ENCODE measurements at places on chromosomes 13 and 19.

DNA sequence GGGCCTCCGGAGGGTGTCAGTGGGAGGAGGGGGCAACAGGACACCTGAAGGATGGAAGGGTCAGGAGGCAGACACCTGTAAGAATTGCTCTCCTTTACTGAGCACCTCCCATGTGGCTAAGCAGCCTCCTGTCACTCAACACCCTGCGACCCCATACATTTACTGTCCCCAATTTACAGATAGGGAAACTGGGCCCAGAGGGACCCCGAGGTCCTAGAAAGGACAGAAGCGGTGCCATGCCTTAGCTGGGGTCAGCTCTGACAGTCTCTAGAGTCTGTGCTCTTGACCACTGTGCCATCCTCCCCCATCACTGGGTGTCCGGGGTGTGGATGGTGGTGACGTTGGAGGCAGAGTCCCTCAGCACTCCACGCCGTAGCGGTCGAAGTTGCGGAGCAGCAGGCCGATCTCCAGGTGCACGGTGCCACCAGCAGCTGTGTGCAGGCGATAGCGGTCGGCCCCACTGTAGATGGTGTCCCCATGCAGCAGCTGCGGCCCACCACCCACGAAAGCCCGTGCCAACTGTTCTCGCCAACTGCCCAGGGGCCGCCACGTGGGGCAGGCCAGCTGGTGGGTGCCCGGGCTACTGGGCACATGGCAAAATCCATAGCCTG is 726 bp upstream of the TGFB1 start:
- DNase-seq = no peak

DNA sequence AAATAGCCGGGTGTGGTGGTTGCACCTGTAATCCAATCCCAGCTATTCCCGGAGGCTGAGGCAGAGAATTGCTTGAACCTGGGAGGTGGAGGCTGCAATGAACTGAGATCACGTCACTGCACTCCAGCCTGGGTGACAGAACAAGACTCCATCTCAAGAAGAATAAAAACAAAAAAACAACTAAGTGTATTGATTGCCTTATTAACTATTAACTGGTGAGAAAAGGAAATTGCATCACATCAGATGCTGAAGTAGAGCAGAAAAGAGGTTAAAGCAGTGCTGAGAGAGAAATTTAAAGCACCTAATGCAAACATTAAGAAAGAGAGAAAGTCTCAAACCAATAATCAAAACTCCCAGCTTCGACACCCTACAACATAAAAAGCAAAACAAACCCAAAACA is 38.3 kb downstream of the KPNA3 start:
- DNase-seq = no peak

GRCh38 chr13:99723878-99724277 is 222.6 kb downstream of the TM9SF2 start:
- DNase-seq = no peak

DNA sequence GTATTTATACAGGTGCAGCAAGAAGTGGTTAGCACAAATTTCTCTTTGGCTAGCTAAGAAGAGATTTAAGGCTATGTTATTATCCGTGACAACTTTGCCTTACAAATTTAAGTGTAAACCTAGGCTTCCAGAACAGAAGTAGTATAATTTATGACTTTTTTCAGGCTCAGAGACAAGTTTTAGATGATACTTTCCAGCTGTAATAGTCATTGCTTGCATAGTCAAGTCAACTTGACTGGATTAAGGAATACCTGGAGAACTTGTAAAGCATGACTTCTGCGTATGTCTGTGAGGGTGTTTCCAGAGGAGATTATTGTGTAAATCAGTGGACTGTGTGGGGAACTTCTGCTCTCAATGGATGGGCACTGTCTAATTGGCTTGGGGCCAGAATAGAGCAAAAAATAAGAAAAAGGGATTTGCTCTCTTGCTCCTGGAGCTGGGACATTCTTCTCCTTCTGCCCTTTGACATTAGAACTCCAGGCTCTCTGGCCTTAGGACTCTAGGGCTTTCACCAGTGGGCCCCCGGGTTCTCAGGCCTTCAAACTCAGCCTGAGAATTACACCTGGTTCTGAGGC is 33.0 kb downstream of the CYSLTR2 start:
- no peak for DNase-seq

GRCh38 chr19:35041548-35042055 is at the start of gene HPN:
HPN (plus strand) TSS chr19:35041721; CDS start chr19:35042507, 786 bp downstream.
- DNase-seq = no peak

DNA sequence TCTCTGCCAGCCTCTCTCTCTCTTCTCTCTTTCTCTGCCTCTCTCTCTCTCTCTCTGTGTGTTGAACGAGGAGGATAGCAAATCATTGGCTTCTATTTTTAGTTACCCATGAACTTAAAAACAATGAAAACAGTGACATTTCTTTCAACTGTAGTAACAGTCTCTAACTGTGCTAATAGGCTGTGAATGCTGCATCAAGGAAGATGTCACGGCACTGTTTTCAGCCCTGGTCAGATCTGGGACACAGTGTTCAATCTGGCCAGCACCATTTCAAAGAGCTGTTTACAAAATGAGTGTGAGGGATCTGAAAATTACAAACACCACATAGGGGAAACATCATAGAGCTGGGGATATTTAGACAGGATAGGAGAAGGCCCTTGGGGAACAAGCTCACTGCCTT is 717.0 kb downstream of the FGF9 start:
- no peak for DNase-seq

DNA sequence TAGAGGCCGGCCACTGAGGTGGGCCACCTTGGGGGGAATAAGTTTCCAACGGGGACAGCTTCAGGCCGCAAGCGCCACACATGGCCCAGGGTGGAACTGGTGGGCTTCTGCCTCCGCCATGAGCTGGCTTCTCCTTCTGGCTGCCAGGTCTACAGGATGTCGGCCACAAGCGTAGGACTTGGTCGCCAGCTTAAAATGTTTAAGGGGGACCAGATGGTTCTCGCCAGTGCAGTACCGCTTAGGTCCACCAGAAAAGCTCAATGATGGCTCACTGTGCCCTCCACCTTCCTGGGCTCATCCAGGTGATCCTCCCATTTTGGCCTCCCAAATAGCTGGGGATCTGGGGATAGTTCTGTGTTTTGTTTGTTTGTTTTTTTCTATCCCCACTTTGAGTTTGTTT is 38.7 kb upstream of the ZNF254 start:
- no peak for DNase-seq

GRCh38 chr13:51607165-51607564 is 22.9 kb downstream of the WDFY2 start:
- DNase-seq = no peak

GRCh38 chr13:43650882-43651281 is 135.9 kb downstream of the ENOX1 start:
- DNase-seq = no peak

DNA sequence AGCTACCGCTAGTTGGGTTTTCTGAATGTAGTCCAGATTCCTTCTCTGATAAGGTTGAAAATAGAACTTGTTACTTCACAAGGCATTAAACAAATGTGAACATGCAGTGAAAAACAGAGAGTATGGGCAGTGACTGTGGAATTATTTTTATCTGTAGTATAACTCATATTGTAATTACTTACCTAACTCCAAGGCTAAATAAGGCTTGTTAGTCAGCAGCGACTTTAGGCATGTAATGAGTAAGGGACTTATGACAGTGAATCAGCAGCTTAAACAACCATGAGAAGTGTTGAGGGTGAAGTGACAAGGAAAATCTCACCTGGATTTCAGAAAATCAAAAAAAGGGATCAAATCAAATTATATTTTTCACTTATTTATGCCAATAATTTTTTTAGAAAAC is 1719.5 kb upstream of the MIR17HG start:
- no peak for DNase-seq

DNA sequence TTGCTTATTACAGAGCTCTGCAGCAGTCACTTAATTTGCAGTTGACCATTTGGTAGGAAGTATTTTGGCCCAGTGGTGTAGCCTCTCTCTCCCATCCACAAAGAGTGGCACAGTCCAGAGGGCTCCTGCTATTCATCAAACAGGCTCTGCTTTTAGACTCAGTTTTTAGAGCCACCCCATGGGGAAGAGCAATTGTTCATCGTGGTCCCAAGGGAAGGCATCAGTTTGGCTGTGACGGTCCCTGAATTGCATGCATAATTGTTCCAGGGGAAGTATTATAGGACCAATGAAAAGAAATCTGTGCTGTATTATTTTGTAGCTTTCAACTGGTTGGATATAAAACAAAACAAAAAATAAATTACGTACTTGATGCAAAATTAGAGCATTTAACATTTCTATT is 799.0 kb downstream of the DACH1 start:
- no peak for DNase-seq

- DNase-seq = peak; percentile 89
Measured at GRCh38 chr19:3403489-3404323, 37.3 kb downstream of the NFIC start.

DNA sequence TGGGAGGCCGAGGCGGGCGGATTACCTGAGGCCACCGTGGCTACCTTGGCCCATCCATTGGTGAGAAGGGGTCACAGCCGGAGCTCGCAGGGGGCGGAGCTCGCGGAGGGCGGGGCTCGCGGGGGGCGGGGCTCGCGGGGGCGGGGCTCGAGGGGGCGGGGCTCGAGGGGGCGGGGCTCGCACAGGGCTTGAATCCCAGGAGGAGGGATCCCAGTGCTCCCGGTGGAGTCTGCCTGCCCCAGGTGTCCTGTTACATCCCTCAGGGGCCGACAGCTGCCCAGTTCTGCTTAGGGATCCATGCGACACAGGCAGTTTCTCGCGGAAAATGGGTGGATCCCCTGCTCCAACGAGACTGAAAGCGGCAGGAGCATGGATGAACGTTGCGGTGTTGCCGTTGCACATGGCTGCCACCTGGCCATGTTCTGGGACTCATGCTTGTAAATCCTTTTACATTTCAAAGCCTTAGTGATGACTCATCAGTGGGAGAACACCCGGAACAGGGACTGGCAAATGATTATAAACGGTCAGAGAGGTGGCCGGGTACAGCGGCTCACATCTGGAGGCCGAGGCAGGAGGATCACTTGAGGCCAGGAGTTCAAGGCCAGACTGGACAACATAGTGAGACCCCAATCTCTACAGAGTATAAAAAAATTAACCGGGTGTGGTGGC is 25.1 kb downstream of the TMPRSS9 start:
- DNase-seq = peak; percentile 17

DNA sequence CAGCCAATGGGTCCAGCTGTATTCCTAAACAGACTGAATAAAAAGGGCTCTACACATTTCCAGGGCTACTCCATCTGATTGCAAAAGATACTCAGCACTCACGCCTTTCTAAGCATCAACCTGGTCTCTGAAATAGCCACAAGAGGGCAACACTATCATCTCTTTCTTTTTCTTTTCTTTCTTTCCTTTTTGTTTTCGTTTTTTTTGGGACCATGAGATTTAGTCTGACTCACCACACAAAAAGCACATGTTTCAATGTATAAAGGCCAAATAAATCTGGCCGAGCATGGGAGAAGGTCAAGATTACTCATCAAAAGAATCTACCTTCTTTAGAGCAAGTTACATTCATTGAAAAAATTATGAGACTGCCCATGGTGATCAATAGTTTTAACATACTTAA is 805.6 kb upstream of the ARGLU1 start:
- peak; percentile 56 for DNase-seq
